Activated CD8-positive, alpha-beta T cell treated with anti-CD3 and anti-CD28 coated beads, Interleukin-2, amount 10 ng/mL, durations not matched to agents 7 days and 5 days (primary cell): ENCODE measurements at places on chromosomes 7 and 10. TPM values are rescaled to one million over a fixed set of nuclear protein-coding genes. Genes with fewer than 3 reads are reported as not detected.

The UNCX gene
- not detected for total RNA-seq

The CPA1 gene
- total RNA-seq = not detected

- no peak overlapping the region for H3K4me3 ChIP-seq
- no peak for DNase-seq
- no peaks in the 10 kb centered on the region for H3K36me3 ChIP-seq
Observed at GRCh38 chr7:132756484-132756990, 180.3 kb upstream of the PLXNA4 start.

- DNase-seq = no peak
- H3K27ac ChIP-seq = no peak overlapping the region
- no peak overlapping the region for H3K4me3 ChIP-seq
- no peaks in the 10 kb centered on the region for H3K4me1 ChIP-seq
Observed at GRCh38 chr10:76974017-76974691, 663.5 kb downstream of the KCNMA1 start.

DNA sequence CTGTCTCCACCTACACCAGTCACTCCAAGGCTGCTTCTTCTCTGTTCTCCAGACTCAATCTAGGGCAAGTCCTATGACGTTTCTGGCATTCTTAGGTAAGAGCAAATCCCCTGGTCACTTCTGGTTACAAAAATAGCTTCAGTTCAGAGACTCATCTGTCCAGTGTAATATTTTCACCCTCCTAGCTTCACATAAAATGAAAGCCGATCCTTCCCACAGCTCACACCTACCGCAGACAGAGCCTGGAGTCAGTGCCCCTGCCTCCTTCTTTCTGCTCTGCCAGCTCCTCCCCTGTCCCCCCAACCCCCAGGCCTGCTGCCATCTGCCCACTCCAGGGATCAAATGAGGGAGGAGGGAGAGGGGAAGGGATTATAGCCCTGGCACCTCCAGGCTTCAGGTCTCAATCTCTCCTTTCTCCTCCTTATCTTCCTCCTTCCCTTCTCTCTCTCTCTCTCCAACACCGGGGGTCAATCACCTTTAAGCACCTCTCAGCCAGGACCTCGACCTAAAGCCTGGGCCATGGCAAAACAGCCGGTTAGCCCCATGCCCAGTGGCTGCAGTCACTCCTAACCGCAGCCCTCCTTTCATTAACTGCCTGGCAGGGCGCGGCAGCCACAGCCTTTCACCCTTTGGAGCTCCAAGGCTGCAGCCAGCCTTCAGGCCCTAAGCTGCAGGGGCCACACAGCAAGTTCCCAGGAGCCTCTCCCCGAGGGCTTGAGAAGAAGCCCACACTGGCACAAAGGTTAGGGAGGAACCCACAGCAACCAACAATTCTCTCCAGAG is 292.6 kb upstream of the MGMT start:
- peaks cover 8% of the 10 kb centered on the region for H3K27me3 ChIP-seq
- H3K4me1 ChIP-seq = peaks cover 3% of the 10 kb centered on the region
- H3K4me3 ChIP-seq = no peak overlapping the region
- no peaks in the 10 kb centered on the region for H3K36me3 ChIP-seq
- DNase-seq = no peak

DNA sequence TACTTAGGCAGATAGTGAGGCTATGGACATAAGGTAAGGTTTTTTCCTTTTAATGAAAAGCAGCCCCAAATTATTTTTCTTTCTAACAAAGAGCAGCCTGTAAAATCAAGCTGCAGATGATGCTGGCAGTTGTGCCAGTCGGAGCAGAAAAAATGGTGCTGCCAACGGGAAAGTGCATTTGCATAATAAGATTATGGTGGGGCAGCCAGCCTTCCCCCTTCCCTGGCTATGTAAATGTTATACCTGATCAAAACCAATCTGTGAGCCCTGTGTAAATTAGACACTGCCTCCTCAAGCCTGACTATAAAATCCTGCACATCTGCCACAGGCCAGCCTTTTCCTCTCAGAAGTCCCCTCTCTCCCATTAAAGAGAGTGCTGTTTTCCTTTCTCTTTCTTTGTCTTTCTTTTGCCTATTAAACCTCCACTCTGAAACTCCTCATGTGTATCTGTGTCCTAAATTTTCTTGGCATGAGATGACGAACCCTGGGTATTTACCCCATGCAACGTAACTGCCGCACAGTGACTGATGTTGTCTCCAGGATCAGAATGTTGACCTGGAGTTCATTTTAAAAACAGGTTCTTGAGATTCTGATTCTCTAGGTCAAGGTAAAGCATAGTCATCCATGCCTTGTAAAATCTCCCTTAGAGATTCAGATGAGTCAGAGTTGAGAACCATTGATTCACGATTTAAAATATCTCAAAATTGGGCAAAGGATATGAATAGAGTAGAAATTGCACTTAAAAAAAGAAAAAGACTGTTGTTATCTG is 167.3 kb upstream of the C1GALT1 start:
- H3K27ac ChIP-seq = no peak overlapping the region
- no peak overlapping the region for H3K4me3 ChIP-seq
- no peaks in the 10 kb centered on the region for H3K36me3 ChIP-seq
- no peaks in the 10 kb centered on the region for H3K4me1 ChIP-seq
- no peak for DNase-seq

DNA sequence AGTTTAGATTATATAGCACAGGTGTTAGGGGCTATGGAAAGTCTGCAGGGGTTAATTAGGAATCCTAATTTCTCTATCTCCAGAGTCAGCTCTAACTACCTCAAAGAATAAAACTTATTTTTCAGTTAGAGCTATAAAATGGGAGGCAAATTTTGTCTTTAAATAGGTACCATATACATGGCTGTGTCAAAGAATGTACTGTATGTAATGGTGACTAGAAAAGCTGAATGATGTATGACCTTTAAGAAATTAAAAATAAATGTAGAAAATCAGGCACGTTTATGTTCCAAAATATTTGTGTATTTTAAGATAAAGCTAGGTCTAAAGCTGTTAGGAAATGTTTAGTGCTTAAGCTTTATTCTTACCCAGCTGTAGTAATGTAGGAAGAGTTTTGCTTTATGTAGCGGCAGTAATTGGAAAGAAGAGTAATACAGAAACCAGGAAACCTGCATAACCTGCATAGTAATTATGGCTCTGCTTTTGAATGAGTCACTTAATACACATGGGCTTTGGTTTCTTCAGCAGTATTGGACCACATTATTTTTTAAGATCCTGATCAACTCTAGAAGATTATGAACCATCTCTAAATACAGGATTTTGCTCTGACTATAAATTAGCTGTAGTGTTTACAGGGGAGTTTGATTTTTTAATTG is 85.0 kb downstream of the KMT2E start:
- H3K4me1 ChIP-seq = peaks cover 29% of the 10 kb centered on the region
- H3K4me3 ChIP-seq = no peak overlapping the region
- H3K27me3 ChIP-seq = no peaks in the 10 kb centered on the region
- H3K36me3 ChIP-seq = peaks cover 63% of the 10 kb centered on the region

- no peak for DNase-seq
- no peaks in the 10 kb centered on the region for H3K4me1 ChIP-seq
- no peak overlapping the region for H3K4me3 ChIP-seq
- H3K36me3 ChIP-seq = no peaks in the 10 kb centered on the region
Observed at GRCh38 chr7:105788816-105789349, 87.5 kb downstream of the ATXN7L1 start.
